ENCODE measurements at places on chromosomes 4 and X.
A peak's percentile ranks its signal among the peaks of the same experiment; 100 is the strongest.

DNA sequence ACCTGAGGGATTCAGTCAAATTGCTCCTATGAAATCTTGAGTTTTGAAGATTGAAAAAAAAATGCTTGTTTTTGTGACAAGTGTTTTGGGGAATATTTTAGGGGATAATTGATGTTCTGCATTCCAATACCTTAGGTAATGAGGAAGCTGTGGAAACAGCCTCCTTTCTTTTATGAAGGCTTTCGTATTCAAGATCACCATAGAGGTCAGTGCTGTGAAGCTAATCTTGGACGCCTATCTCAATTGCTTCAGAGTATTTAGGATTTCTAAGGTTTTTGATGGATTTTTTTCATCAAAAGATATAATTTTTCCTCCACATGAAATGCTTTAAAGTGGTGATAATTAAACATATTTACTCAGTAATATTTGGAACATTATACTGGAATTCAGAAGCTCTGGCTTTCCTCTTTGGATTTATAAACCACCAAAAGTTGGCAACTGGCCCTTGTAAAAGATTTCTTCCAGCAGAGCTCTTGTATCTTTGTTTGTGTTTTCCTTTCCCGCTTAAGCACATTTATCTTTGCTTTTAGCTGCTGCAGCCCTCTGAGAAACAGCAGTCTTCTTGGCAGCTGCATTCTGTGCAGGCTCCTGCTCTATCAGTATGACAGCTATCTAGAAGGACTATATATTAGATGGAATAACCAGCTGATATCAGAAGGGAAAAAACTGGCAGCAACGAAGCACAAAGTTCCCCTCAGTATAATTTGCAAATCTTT, 63.7 kb downstream of the HMGB2 start:
- no peak for DNase-seq

GRCh38 chr4:154205471-154205870, 286.1 kb downstream of the DCHS2 start:
- peak; percentile 0 for DNase-seq

DNA sequence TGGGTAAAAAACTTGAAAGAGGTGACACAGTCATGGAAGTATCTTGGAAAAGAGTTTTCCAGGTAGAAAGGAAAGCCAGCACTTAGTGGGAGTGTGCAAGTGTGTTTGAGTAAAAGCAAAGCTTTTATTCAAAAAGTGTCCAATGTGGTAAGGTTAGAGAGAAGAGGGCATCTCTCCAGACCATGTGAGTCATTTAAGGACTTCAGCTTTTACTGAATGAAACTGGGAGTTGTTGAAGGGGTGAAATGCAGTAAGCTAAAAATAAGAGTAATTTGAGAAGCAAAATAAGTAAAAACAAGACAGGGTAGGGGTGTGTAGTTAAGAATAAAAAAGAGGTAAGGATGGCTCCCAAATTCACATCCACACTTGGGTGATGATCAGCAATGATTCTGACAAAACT, 238.9 kb downstream of the SLC7A11 start:
- no peak for DNase-seq

DNA sequence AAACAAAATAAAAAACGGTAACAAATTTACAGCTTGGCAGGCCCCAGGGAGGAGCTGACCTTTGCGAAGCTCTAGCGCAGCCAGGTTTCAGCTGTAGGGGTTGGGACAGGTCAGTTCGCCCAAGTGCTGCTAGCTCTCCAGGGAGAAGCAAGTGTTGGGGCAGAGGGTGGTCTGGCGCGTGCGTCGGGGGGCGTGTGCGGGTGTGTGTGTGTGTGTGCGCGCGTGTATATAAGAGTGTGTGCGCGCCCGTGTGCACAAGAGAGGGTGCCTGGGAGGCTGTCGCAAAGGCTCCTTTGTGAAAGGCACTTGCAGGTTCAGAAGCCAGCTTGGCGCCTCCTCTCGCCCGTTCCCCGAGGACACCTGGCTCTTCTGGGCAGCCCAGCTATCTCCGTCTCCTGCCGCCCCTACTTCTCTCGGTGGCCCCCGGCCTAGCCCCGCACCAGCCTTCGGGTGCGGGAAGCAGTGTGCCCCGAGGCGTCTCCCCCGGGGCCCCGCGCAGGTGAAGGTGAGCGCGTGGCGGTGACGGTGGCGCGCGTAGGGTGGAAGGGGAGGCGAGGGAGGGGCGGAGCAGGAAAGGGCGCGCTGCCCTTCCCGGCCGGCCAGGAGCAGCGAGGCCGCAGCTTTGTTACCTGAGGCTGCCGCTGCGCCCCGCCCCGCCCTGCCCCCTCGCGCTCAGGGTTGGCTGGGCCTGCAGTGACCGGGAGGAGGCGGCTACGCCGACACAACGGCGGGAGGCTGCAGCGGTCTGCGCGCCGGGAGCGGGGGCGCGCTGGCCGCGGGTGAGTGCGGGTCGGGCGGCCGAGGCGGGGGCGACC, at the start of gene FHDC1:
TSS of gene FHDC1 (plus strand) at position 693 of the 815 bp plus-strand sequence. CDS start 6,735 bp downstream, outside the sequence.
- DNase-seq: no peak

- no peak for DNase-seq
These were observed 66.4 kb downstream of the HPRT1 start for GRCh38 chrX:134526399-134526798.

DNA sequence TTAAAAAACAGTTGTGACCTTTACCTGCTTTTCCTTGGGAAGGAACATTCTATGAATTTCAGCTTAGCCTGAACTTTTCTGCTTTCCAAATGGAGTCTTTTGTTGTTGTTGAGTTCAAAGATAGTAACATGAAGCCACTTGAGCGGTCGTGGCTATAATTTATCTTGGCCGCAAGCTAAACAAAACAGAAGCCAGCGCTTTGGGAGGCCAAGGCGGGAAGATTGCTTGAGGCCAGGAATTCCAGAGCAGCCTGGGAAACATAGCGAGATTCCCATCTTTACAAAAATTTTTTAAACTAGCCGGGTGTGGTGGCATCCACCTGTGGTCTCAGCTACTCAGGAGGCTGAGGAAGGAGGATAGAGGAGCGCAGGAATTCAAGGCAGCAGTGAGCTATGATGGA, 29.9 kb downstream of the TKTL1 start:
- no peak for DNase-seq

DNA sequence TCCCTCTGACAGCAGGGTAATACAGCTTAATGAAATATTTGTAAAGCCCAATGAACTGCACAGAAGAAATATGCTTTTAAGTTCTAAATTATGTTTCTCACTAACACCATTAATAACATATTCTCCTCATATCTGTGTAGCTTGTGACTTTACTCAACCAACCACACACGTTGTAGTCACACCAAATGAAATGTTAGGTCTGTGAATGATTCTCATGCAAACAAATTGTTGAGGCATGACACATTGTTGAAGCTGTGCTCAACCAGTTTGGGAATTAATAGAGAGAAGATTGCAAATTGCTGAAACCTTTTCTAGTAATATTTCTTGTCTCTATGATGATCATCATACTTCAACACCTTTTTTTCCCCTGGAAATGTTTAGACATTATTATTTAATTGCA, 645.9 kb downstream of the PCDH7 start:
- DNase-seq: peak; percentile 13
